Pons (tissue), 1 donor: ENCODE measurements at places on chromosomes 12 and 14.

DNA sequence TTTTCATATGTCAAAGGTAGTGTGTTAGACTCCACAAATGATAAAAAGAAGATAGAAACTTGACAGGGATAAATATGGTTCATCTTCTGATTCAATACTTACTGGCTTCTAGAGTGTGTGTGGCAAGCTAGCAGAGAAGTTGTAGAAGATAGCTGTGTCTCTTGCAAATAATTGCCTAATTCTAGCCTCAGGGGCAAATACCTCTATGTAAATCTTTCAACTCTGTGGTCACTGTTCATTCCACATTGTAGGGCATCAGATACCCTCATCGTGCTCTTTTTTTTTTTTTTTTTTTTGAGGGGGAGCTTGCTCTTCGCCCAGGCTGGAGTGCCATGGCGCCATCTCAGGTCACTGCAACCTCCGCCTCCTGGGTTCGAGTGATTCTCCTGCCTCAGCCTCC, 1.7 kb downstream of the OLR1 start:
- no peak for DNase-seq

GRCh38 chr12:123238961-123239360, 5.7 kb downstream of the MTRFR start:
- DNase-seq: no peak

DNA sequence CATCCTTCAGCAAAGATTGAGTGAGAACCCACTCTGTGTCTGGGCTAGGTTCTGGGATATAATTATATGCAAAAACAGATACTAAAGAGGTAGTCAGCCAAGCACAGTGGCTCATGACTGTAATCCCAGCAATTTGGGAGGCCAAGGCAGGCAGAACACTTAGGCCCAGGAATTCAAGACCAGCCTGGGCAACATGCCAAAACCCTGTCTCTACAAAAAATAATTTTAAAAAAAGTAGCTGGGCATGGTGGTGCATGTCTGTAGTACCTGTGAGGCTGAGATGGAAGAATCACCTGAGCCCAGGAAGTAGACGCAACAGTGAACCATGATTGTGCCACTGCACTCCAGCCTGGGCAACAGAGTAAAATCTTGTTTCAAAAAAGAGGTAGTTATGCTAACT, 237.5 kb upstream of the HMGA2 start:
- no peak for DNase-seq

DNA sequence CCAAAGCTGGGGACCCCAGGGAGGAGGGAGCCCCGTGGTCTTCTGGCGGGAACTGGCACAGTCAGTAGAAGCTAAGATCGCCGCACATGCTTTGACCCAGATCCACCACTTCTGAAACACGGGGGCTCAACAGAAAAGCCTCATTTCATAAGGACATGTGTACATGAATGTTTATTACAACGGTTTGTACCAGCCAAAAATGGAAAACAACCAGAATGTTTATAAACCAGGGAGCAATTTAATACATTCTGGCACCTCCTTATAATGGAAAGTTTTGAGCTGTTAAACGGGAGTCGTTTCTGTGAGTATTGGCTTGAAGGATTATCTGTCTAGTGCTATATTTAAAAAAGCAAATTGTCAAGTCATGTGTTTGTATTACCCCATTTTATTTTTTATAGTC, 7.3 kb upstream of the TMEM179 start:
- DNase-seq: no peak

DNA sequence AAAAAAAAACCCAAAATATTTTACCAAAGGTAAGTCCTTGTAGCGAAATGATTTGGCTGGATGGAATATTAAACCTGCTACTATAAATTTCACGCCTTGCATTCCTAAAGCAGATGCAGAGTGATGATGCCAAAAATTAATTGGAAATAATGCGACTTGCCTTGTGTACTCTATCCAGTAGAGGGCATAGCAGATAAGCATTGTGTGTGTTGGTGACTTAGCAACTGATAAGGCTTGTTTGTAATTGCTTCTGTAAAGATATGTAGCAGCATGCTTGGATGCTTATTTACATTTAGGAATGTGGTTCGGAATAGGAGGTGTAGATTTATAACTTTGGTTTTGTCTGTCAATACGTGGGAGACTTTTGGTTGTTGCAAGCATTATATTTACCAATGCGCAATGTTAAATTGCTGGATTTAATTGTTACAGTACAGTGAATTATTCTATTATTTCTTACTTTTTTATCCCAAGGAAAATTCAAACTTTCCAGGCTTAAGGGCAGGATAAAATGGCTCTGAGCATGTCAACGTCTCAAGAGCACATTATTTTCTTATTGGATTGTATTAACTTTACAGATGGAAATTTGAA, 80.5 kb downstream of the TMEM260 start:
- peak; percentile 57 for DNase-seq

DNA sequence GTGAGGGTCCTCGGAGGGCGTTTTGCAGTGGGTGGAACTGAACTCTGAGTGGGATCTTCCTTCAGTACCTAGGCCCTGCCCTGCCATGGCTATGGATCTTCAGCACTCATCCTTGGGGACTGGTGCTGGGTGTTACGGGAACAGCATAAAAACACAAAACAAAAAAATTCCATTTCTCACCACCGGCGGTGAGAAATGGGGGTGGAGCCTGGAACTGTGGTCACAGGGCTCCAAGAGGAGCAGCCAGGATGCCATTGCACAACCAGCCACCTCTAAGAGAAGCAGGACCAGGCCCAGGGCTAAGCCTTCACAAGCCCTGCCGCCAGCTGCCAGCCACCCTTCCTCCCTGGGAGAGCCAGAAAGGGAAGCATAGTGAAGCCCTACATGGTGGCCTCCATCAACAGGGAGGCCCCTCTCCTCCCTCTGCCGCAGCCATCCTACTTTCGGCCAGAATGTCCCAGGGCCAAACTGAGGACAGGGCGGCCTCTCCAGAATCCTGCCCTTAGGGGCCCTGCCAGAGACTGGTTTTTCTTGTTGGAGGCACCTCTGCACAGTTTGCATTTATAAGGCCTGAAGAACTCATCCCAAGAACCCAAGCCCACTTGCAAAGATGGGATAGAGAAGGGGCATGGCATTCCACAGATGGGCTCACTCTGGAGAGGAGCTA, 76.5 kb downstream of the VCPKMT start:
- no peak for DNase-seq

- peak; percentile 43 for DNase-seq
These were observed 5.0 kb upstream of the NPAS3 start for GRCh38 chr14:32933629-32934072.

DNA sequence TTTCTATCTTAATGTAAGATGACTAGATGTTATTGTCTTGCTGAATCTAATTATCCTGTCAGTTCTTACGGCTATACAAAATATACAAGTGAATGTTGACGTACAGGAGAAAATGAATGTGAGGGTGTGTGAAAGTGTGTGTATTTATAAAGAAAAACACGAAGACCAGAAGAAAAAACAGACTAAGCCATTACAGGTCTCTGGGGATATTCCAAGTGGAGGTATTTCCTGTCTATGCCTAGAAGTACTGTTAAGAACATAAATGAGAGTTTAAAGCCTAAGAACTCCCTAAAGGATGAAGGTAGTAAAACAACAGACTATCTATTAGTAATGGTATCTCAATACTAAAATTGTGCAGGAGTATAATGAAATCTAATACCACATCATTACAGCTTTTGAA, 7.6 kb downstream of the MDM1 start:
- DNase-seq: no peak

GRCh38 chr12:47705229-47705565, 633 bp downstream of the RPAP3 start:
- DNase-seq: no peak

GRCh38 chr12:106429636-106430035, 72.1 kb downstream of the POLR3B start:
- no peak for DNase-seq

DNA sequence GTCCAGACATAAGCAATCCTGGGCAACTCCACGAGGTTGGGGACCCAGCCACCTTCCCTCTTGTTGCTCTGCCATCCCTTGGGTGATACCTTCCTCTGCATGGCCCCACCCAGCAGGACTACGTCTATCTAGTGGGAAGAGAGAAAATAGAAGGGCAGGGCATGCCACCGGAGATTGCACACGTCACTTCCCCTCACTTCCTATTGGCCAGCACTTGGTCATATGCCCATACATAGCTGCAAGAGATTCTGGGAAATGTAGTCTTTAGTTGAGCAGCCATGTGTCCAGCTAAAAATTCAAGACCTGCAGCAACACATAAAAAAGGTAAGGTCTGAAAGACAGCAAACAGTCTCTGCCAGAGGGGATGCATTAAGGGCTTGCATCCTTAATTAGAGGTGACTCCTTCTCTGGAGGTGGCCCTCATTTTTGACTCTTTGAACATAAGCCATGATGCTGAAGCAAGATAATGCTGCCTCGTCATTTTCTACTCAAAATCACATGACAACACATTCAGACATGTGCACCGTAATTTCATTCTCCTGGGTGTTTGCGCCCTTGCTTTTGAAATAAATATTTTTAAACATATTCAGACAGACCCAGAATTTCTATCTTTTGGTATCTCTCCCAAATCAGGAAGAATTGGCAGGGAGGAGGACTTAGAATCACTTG, 91.8 kb upstream of the PWP1 start:
- no peak for DNase-seq

GRCh38 chr12:16361142-16361783, 13.8 kb downstream of the MGST1 start:
- no peak for DNase-seq

DNA sequence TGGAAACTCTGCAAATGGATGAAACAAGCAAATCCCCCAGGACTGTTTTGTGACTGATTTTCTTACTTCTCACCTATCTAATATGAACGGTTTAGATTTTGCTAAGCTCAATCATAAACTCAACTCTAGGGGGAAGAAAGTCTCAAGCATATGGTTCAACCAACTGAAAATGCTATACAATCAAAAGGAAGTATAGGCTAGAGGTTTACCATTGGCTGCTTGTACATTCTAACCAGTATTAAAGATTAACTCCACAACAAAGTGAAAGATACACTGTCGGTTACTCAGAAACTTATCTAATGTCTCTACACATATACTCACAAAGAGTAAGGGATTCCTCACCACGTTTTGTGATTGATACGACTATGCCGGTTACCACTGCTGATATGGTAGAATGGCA, 281.8 kb upstream of the SOX5 start:
- DNase-seq: no peak

DNA sequence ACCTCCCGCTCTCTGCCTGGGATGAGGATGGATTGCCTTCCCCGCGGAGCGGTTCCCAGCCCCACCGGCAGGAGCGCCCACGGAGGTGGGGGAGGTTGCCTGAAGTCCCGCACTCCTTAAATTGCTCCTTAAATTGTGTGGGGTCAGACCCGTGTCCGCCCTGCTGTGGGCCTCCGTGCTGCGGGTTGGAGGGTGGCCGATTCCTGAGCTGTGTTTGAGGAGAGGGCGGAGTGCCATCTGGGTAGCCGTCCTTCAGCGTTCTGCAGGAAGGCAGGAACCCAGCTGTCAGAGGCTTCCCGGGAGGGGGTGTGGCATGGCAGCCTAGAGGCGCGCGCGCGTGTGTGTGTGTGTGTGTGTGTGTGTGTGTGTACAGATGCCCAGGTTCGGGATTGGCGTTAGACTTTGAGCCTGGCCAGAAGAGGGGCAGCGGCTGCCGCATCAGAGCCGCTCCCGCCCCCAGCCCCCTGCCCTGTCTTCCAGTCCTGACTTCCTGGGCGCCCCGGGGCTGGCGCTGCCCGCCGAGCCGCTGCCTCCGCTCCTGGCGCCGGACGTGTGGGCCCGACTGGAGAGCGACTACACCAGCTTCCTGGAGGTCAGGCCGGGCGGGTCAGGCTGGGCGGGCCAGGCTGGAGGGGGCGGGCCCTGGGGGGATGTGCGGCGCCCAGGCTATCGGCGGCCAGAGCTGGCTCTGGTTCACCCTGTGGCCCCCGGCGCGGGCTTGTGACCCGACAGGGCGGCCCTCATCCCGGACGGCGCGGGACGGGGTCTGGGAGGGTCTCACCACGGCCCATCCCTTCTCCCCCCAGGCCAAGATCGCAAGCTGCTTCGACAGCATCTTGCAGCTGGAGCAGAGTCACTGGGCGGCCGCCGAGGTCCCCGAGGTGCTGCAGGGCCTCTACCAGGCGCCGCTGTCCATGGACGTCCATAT, 9.2 kb downstream of the EXOC3L4 start:
- no peak for DNase-seq

GRCh38 chr14:68497011-68497410, 295.9 kb downstream of the ZFP36L1 start:
- DNase-seq: no peak

DNA sequence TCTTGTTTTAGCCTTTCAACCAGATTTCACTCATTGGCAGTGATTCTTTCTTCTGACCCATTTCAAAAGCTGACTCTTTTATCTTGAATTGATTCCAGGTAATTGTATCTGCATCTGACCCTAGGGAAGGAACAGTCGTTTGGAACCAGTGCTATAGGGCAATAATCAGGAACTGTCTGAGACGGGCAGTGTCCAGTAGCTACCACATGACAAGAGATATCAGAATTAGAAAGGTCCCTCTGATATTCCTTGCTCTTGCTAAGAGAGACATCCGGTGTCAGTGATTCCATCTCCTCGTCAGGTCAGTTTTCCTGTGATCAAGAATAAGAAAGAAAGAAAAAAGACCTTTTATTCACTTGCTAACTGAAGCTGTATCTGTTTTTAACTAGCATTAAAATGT, 47.8 kb upstream of the PDE3A start:
- no peak for DNase-seq
